AG09309 (cell line): ENCODE measurements at places on chromosomes 3 and 15.

GRCh38 chr3:195115600-195116406, 155.2 kb downstream of the XXYLT1 start:
- no peak for DNase-seq

- no peak for DNase-seq
Observed at GRCh38 chr3:11034309-11034985, 41.9 kb downstream of the SLC6A1 start.

DNA sequence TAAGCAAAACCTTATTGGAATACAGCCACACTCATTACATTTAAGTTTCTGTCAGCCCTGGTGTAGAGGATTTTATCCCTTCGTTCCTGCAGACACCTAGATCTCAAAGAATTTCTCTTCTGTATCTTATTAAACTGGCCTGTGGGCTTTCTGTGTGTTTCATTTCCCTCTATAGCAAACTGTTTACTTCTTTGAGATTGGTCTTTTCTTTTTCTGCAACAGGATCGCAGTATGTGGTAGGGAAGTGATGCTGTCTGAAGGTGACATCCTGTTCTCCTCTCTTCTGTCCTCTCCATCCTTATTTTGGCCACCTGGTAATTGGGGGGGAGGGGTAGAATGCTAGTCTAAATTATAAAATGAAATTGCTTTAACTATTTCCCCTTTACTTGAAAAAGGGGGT, 25.5 kb downstream of the ATP1B3 start:
- no peak for DNase-seq

- no peak for DNase-seq
Observed at GRCh38 chr3:114714957-114715460, 421.2 kb downstream of the TIGIT start.

DNA sequence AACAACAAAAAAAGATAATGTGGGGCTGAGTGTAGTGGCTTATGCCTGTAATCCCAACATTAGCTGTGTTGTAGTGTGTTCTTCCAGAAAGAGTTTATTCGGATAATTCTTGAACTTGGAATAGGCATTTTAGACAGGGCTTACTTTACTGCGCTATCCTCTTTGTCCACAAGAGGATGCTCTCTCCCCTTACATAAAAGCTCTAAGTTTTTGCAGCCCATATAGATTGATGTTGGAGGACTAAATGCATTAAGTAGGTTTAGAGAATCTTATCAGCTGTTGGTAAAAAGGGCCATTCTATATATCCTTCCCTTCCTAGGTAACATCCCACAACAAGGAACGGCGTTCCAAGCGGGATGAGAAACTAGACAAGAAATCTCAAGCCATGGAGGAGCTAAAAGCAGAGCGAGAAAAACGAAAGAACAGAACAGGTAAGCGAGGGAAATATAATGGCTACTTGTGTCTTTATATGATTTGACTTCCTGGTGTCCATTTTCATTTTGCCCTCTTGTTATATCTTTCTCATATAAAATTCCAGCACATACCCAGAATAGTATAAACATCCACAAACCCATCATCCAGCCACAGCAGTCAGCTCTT, 27.8 kb upstream of the ITPKA start:
- peak; percentile 13 for DNase-seq

- no peak for DNase-seq
Observed at GRCh38 chr3:106759731-106760130, 617.5 kb upstream of the CCDC54 start.

- DNase-seq = no peak
Observed at GRCh38 chr3:183460081-183461055, 31.9 kb upstream of the MCF2L2 start.

DNA sequence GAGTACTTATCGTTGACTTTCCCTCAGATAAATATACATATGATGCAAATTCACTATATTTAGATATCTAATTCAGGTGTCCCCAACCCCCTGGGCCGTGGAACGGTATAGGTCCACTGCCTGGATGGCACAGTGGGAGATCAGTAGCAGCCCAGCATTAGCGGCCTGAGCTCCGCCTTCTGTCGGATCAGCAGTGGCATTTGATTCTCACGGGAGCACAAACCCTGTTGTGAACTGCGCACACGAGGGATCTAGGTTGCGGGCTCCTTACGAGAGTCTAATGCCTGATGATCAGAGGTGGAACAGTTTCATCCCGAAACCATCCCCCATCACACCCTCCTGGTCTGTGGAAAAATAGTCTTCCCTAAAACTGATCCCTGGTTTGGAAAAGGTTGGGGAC, 6.9 kb downstream of the KNL1 start:
- DNase-seq = no peak

DNA sequence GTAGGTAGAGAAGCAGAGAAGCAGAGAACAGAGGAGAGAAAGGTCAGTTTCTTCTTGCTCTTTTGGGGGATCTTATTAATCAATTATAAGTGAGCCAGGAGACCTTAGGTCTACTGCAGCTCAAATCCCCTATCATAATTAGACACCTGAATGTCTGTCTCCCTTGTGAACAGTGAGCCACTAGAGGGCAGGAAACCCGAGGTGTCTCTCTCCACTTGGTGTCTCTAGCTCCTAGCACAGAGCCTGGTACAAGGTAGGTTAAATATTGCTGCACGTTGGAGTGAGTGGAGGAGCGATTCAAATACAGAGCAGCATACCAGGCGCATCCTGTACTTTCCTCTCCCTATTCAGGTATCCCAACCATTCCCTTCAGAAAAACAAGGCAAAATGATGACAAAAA, 2.0 kb upstream of the ST8SIA2 start:
- no peak for DNase-seq

DNA sequence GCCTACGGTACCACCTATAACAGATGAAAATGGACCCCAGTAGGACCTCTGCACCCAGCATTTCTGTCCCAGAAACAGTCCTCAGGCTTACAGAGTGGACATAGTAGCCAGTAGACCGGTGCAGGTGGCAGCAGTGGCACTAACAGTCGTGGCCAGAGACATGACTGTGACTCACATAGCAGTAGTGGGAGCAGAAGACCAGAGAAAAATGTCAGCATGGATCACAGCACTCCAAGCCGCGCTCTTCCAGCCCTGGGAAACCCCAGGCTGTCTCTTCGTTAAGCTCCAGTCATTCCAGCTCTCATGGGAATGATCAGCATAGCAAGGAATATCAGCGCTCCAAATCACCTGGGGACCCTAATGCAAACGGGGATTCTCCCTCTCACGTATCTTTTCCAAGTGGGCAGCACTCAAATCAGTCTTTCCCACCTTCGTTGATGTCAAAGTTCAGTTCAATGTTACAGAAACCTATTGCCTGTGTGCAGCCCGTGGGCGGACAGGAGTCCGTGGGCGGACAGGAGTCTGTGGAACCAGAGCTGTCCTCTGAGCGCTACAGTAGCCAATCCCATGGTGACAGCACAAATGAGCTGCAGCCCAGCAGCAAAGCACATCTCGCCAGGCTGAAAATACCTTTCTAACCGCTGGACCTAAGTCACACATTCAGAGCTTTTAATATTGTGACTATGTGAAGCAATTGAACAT, 10.5 kb downstream of the BFSP2 start:
- no peak for DNase-seq

DNA sequence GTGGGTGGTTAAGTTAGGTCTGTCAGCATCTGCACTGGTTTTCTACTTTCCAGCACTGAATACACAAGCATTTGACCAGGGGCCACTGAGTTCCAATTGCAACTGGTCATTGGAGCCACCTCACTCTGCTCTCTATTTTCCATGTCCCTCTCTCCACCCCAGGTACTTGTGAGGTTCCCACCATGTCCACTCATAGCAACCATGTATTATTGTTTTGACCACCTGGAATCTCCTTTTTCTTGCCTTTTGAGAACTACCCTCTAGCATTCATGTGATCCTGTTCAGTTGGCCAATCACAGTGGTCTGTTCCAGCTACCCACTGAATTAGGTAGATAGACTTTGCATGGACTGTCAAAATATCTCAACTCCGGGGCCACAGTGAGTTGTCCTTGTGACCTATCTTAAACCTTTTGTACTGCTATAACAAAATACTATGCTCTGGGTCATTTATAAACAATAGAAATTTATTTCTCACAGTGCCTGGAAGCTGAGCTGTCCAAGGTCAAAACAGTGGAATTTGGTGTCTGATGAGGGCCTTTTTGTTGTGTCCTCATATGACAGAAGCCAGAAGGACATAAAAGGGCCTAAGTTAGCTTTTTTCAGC, 20.2 kb upstream of the TM4SF18 start:
- DNase-seq = no peak

GRCh38 chr3:126158016-126158911, 22.1 kb downstream of the ALDH1L1 start:
- DNase-seq = no peak

GRCh38 chr15:26073430-26074333, 210.6 kb upstream of the ATP10A start:
- no peak for DNase-seq

DNA sequence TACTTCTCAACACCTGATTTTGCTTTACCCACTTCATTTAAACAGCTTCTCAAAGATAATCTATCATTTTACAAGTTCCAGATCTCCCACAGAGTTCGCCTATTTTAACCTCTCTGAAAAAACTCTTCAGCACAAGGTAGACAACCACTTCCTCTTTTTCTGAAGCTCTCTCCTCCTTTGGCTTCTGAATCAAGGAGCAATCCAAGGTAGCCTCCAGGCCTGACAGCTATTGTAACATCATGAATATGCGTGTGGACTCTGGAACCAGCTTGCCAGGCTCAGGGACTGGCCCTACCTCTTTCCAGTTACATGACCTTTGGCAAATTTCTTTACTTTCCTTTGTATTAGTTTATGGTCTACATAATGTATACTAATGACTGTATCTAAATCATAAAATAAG, 405.9 kb upstream of the ZNF385D start:
- no peak for DNase-seq

GRCh38 chr3:125190786-125191185, 21.8 kb downstream of the SLC12A8 start:
- DNase-seq = no peak

GRCh38 chr15:101266034-101266433, 11.3 kb downstream of the SELENOS start:
- no peak for DNase-seq
